ENCODE measurements at places on chromosomes 12 and 14.

DNA sequence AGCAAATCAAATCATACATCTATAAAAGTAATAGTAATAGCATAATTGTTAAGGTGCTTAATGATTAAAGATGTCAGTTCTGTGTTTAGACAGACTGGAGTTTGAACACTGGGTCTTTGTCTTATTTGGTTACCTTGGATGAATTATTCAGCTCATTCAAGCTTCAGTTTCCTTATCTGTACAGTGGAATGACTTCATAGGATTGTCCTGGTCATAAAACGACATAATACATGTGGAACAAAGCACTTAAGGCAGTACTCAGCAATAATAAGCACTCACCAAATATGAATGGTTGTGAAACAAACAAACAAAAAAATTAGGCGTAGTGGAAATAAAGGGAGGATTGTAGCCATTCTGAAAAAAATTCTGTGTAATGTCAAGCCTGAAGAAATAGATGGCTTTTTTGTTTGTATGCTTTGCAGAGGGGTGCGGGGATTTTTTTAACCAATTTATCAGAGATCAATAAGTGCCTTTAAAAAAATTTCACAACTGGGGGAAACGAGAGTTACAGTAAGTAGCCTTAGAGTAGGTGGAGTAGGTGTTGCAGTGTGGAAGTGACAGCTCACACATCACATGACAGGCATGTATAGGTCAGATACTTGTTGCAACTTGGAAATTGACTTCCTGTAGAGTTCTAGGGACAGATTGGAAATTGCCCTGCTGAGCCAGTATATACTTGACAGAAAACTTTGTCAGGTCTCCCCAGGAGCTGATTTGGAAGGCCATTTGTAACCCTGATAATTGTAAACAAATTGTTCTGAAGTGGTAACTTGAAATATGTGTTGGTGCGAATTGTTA lies 157.7 kb downstream of the SLC15A5 start:
- no peak for DNase-seq

- no peak for DNase-seq
These were observed 86.9 kb downstream of the BCAT1 start for GRCh38 chr12:24861766-24862540.

- no peak for DNase-seq
These were observed 481.5 kb downstream of the NPAS3 start for GRCh38 chr14:33420051-33420627.

GRCh38 chr14:52319919-52320318 lies 5.8 kb downstream of the PTGER2 start:
- DNase-seq = no peak

GRCh38 chr12:89212339-89212771 lies 139.9 kb downstream of the DUSP6 start:
- DNase-seq = no peak

GRCh38 chr12:99413751-99414150 lies 233.8 kb upstream of the GARIN6 start:
- DNase-seq = no peak

GRCh38 chr12:53602176-53602864 lies 23.9 kb downstream of the ATF7 start:
- no peak for DNase-seq

- DNase-seq = no peak
These were observed 501.2 kb downstream of the PCNX1 start for GRCh38 chr14:71408362-71409030.

GRCh38 chr12:57129321-57129842 lies 1.1 kb downstream of the LRP1 start:
- DNase-seq = no peak

DNA sequence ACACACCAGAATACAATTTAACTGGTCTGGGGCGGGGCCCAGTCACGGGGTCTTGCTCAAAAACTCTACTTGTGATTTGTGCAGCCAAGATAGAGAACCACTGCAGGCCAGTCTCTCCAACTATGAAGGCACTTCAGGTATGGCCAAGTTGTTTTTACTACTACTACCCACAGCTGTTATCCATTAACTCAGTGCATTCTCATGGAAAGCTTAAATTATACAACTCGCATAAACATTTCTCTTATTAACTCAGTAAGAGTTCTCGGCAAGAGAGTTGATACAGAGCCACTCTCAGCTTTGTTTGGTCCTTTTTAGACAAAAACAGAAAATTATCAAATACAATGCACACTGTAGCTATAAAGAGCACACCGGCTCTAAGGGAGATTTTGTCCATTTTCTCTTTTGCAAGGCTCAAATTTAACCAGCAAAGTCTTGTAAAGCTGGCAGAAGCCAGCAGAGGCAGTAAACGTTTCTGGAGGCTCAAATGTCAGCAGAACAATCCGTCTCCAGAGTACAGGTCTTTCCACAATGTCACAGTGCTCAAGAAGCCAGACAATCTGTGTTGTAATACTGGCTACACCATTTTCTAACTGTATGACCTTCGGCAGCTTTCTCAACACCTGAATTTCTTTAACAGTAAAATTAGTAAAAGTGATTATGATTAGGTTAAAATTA lies 85.9 kb downstream of the PTGER2 start:
- no peak for DNase-seq

DNA sequence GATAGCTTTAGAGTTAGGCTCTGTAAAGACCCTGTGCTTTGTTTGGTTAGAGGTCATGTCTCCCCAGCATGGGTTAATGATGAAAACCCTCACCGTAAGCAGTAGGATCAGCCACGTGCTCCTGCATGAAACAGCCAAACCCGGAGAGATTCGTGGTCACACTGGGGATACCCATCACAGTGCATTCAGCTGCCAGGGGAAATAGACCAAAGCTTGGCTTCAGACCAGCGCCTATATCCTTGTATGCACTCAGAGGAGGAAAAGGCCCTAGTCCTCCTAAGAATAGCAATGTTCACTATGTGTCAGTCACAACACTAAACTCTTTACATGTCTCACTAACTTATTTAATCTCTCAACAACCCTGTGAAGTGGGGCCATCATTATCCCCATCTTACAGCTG lies 16.3 kb downstream of the SPX start:
- no peak for DNase-seq

DNA sequence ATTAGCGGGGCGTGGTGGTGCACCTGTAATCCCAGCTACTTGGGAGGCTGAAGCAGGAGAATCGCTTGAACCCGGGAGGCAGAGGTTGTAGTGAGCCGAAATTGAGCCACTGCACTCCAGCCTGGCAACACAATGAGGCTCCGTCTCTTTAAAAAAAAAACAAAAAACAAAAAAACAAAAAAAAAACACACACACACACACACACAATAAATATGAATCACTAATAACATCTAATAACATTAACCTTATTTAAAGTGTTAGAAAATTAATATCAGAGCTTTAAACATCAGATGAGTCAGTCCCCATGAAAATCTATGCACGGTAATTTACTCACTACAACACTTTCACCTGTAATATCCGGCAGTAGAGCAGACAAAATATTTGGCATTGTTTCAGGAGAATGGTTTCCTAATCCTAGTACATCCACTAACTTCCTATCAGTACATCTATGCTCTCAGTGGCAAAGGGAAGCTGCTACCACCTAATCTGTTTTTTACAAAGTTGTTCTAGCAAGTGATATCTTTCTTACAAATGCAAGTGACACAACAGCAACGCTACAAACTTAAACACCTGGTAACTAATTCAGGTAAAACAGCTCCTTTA lies 36.2 kb downstream of the MED13L start:
- no peak for DNase-seq

DNA sequence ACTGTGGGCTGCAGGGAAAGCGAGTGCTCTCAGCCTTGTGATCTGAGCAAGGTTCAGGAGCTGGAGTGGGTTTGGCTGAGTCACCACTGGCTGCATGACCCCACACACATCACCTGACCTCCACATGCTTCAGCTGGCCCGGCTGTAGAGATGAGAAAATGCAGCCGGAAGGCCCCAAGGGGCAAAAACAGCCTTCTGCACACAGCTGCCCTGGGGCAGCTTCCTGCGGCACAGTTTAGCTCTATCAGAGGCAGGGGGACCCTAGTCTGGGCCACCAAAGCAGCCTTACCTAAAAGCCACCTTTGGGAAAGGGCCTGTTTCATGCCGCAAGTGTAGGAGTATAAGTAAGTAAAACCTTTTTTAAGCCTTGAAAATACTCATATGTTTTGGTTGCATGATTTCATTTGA lies 123.3 kb downstream of the SSPN start:
- DNase-seq = no peak

- DNase-seq = no peak
These were observed 565.8 kb upstream of the ATP2B1 start for GRCh38 chr12:90274407-90274806.

- no peak for DNase-seq
These were observed 102.2 kb downstream of the ERC1 start for GRCh38 chr12:1093166-1093751.

- DNase-seq = no peak
These were observed 140.4 kb downstream of the CHST11 start for GRCh38 chr12:104596898-104597843.

DNA sequence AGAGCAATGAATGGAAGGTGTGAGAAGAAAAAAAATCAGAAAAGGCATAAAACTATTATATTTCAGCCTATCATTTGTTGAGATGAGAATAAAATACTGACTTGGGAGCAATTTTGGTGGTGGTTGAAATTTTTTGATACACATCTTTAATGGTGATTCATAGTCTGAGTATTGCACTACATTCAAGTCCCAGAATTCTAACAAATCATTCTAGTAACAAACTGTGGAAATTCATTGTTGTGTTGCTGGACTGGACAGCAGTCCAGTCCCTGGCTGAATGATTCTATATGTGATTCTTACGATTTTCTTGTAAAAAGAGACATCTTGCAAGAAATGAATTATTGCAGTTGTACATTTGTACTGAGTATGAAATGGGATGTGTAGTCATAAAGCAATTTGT lies 268.6 kb downstream of the TRHDE start:
- DNase-seq = no peak

GRCh38 chr14:47785058-47785457 lies 109.7 kb upstream of the MDGA2 start:
- no peak for DNase-seq

DNA sequence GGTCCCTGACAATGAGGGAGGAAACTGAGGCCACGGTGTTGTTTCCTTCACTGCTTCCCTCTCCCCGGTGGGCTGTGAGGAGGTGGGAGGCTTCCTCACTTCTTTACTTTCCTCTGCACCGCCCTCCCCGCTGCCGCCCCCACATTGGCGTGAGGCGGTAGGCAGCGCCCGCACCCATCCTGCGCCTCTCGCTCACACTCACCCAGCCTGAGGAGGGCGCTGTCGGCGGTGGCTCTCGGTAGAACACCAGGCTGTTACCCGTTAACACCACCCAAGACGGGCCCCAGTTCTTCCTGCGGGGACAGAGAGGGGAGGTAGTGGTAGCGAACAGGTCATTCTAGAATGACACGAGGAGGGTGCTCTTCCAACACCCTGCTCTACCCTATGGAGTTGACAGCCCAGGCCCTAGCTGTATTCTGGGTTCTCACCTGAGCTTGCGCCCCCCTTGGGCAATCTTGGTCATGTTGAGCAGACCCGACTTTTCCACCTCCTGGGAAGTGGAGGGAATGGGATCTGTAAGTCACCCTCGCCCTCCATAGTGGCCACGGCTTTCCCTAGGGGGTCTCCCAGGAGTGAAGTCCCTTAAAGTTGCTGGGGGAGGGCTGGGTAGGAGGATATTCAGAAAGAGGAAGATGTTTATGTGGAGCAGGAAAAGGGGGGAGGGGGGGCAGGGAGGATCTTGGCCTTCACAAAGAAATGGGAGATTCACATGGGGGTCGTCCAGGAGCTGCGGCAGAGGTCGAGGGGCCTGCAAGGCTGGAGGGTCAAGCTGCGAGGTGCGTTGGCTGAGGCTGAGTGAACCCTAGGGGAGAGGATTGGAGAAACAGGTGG lies 3.3 kb downstream of the ARHGAP9 start:
- peak; percentile 41 for DNase-seq

DNA sequence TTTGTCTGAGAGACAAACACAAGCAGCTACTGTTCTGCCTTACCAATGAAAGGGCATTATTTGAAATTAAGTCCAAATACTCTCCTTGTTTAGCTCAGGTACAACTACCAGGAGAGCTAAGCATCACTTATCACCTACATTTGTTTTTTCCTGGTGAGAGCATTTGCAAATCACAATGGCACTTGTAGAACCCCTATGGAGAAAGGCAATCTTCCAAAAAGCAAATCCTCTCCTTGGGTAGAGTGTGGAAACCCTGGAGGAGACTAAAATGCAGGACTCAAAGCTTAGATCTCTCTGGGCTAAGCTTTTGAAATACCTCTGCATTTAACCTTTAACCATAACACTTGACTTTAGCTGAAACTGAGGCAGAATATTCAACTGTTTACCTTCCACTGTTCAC lies 20.8 kb downstream of the GTSF1 start:
- no peak for DNase-seq

- DNase-seq = no peak
These were observed 366.3 kb upstream of the GARIN6 start for GRCh38 chr12:99281277-99281676.

- DNase-seq = no peak
These were observed 87.4 kb downstream of the OTOGL start for GRCh38 chr12:80186727-80187217.

- no peak for DNase-seq
These were observed 123.1 kb downstream of the ZFP36L1 start for GRCh38 chr14:68669603-68670358.

DNA sequence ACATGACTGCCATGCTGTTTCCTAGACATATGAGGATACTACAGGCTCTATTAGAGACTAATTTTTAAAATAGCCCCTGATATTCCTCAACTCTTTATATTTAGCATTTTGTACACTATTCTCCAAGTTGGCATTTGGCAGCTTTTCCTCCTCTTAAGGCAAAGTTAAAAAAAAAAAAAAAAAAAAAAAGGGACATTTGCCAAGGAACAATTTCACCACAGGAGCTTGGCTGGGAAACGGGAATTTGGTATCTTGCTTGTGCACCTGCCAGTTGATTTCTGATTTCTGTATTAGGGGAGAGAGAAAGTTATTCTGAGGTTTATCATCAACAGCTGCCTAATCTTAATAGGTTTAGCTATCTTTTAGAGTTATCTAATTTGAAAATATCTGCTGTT lies 87.2 kb downstream of the CAND1 start:
- no peak for DNase-seq

DNA sequence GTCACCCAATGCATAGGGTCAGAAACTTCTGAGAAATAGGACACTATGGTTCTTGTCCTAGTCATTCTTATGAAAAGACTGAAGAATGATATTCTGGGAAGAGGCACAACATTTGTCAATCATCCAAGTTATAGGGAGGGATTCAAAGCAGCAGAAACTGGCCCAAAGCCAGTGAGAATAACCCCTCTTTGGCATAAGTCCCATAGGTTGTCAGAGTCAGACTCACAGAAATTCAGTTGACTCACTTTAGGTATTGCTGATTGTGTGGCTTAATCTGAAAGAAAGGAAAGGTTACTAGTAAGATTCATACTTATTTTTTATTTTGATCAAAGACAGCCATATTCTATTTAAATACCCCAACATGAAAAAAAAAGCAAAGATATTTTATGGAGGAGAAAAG lies 151.0 kb downstream of the SRGAP1 start:
- no peak for DNase-seq

DNA sequence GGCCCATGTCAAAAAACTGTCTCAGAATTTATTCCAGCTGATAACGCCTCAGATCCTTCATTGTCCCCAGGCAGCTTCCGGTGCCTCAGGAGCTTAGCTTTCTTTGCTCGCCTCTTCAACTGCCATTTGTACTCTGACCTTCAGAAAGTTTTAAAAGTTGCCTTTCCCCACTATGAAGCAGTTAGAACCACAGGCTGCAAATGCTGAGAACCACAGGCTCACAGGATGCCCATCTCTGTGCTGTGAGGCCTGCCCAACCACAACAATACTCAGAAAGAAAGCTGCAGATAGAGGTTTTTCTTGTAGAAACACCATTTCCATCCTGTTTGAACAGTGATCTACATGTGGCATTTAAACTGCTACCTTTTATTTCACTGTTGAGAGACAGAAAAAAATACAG lies 131.1 kb downstream of the PRKCH start:
- DNase-seq = no peak
